ENCODE measurements at places on chromosomes 2 and 18. TPM values are rescaled to one million over a fixed set of nuclear protein-coding genes. Genes with fewer than 3 reads are reported as not detected.

ASPRV1 gene
- 2.0 TPM for total RNA-seq

FEV gene
- not detected for total RNA-seq

ZSCAN30 gene
- total RNA-seq, result 15.5 TPM

ASAP2 gene
- 32.2 TPM for total RNA-seq

GKN2 gene
- not detected for total RNA-seq

C2orf15 gene
- 4.5 TPM for total RNA-seq

ZBTB7C gene
- total RNA-seq, result 1.6 TPM

GAREM1 gene
- 35.9 TPM for total RNA-seq

AQP4 gene
- 57.9 TPM for total RNA-seq

LINC00305 gene
- total RNA-seq, result not detected

CXCR4 gene
- total RNA-seq, result 68.5 TPM

OTOS gene
- 0.41 TPM for total RNA-seq

TUBA4B gene
- total RNA-seq, result not detected

ANKRD30BL gene
- total RNA-seq, result 12.6 TPM

HAAO gene
- 0.82 TPM for total RNA-seq

IL1RN gene
- total RNA-seq, result not detected

ZDBF2 gene
- 31.4 TPM for total RNA-seq

TMEM247 gene
- not detected for total RNA-seq

ALK gene
- 2.0 TPM for total RNA-seq

TUBB8B gene
- total RNA-seq, result not detected

LAMA1 gene
- total RNA-seq, result 12.2 TPM

OTOF gene
- 1.6 TPM for total RNA-seq

CFC1 gene
- total RNA-seq, result 0.41 TPM

FKBP7 gene
- total RNA-seq, result 9.0 TPM

MC2R gene
- under 0.01 TPM for total RNA-seq

IL36RN gene
- not detected for total RNA-seq

CDK5R2 gene
- total RNA-seq, result 5.3 TPM

CD8B2 gene
- under 0.01 TPM for total RNA-seq

BIRC6 gene
- 257 TPM for total RNA-seq

UBE2F gene
- total RNA-seq, result 27.7 TPM

TBR1 gene
- total RNA-seq, result 73.8 TPM

NMUR1 gene
- 0.41 TPM for total RNA-seq

IL1B gene
- total RNA-seq, result 0.41 TPM

CKAP2L gene
- 2.0 TPM for total RNA-seq

ACADL gene
- 8.2 TPM for total RNA-seq

STAT4 gene
- 5.3 TPM for total RNA-seq
